ENCODE measurements at places on chromosomes 5 and 9.

DNA sequence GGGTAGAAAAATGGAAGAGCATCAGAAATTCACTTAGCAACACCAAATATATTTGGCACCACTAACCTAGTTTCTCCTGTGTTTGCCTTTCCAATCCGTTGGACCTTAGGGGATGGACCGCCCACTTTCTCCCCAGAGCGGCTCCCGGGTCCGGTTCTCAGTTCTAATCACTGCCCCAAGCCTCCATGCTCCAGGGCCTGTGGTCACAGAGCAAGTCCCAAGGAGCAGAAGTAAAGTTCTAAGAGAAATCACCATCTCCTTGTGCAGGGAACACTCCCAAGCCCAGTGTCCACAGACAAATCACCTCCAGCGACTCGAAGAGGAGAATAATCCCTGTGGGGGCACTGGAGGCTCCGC is 728 bp upstream of the SLC1A1 start:
- DNase-seq = peak; percentile 41

- DNase-seq = no peak
Observed at GRCh38 chr5:139747583-139748504, 47.8 kb upstream of the PSD2 start.

DNA sequence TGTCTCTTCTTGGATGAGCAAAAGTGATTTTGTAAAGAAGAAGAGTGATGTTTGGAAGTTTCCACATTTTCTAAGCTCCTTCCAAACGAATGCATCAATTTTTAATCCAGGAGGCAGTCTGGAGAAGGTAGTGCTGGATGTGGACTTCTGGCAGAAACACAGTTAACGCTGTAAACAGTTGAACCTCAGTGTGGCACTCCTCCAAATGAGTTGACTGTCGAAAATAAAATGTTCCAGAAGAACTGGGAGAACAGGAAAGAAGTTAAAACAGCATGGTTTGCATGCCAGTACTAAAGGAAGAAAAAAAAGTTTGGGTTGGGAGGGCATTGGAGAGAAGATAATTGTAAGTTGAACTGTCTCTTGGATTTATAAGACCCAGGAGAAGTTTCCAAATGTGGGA is 6.5 kb downstream of the ZNF462 start:
- peak; percentile 75 for DNase-seq

GRCh38 chr5:160769301-160769700 is 82.7 kb downstream of the ATP10B start:
- no peak for DNase-seq

DNA sequence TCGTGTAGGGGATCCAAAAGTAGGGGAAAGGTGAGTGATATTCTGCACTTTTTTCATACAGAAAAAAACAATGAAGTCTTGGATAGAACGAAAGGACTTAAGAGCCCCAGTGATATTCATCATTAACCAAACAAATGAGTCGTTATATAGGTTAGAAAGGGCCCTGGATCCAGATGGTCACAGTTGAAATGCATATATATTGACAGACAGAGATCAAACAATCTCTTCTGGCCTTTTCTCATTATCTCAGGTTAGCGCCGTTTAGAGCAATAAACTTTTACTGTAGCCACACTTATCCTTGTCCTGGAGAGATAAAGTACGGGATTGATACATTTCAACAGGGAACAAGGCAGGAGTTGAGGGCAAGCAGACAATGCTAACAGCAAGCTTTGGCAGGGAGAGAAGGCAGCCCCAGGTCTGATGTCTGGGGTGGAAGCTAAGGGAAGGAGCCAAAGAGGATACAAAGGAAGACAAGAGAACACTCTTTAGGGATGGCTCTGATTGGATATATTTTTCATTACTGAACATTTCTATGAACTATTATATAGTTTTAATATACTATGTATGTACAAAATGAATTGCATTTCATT is 77.0 kb downstream of the LIFR start:
- no peak for DNase-seq

GRCh38 chr9:34372467-34373011 is 4.2 kb downstream of the MYORG start:
- DNase-seq = no peak

- DNase-seq = peak; percentile 21
Observed at GRCh38 chr9:37405764-37406380, 16.6 kb upstream of the GRHPR start.

DNA sequence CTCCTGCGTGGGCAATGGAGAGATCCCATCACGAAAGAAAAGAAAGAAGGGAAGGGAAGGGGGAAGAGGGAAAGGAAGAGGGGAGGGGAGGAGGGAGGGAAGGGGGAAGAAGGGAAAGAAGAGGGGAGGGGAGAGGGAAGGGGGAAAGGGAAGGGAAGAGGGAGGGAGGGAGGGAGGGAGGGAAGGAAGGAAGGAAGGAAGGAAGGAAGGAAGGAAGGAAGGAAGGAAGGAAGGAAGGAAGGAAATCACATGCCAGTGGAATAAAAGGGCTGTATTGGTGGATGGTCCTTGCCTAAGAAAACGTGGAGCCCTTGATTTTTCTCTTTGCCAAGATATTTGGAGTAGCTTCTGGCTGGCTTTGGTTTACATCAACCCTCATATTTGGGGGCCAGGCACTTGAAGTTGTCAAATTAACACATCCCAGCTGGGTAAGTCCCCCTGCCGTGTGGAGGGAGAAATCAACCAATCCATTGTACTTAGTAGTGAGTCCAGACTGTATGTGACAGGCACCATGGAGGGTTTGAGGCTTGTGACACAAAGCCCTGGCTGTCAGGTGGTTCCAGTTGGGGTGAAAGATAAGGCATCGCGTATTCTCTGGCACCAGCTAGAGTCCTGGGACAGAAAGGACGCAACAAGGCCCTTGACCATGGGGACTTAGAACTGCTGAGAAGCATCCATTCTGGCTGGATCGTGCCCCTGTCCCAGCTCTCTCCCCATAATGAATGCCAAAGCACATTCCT is 23.7 kb downstream of the IDNK start:
- DNase-seq = no peak

DNA sequence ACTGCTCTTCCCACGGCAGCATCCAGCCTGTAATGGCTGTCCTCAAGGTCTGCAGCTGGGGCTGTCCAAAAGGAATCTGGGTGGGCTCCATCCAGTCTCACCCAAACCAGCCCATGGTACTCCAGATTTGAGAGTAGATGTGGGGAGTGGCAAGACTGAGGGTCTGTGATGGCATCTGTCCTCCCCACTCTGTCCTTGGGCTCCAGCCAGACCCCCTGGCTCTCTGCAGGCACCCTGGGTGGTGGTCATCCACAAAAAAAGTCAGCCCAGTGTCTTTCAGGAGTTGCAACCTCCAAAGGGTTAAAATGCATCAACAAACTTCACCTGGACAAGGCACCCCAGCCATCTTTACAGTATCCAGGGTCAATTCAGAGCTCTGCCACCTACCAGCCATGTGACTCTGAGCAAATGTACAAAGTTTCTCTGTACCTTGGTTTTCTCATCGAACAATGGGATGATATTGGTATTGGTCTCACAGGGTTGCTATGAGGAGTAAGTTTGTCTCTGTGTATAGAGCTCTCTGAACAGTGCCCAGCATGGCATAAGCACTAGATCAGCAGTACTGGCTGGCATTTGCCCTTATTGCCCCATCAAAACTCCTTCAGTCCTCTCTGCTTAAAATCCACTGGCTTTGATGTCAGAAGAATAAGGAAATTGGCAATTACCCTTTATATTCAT is 7.3 kb upstream of the S1PR3 start:
- no peak for DNase-seq

- DNase-seq = peak; percentile 19
Observed at GRCh38 chr5:89377767-89378455, 494.9 kb upstream of the MEF2C start.

GRCh38 chr9:14097215-14097614 is 216.7 kb downstream of the NFIB start:
- DNase-seq = peak; percentile 90

DNA sequence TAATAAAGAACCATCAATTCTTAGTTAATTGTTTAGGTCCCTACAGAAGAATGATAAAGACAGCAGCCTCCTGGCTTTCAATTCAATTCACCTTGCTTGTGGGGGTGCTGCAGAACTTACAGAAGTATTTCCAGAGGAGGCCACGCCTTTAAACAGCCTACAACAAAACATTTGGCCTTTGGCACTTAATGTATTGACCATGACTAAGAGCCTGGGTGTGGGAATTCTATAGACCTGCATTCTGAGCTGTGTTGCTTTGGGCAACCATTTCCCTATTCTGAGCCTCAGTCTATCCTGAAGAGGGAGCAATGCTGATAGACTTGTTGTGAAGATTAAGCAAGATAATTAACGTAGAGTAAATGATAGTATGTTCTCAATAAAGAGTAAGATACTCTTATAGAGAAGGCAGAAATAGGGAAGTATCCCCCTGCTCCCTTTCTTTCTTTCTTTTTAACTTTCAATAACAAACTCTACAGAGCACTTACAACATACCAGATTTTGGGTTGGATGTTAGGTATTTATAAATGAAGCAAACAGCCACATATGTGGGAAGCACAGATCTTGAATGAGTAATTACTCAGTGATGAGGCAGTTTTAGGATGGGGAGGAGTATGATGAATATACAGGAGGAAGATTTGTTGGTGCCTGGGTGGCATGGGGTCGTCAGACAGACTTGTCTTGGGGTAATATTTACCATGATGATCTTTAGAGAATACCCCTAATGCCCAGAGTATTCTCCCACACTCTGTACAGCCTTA is 28.4 kb downstream of the PAPPA start:
- DNase-seq = no peak

DNA sequence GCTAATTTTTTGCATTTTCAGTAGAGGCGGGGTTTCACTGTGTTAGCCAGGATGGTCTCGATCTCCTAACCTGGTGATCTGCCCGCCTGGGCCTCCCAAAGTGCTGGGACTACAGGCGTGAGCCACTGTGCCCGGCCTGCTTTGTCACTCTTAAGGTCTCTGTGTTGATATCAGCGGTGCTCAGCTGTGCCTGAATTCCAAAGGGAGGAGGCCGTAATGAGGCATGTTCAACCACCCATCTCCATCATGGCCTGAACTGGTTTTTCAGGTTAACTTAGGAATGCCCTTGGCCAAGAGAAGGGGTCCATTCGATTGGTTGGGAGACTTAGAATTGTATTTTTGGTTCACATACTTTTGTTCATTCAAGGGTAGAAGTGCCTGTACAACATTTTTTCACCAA is 22.0 kb downstream of the HSD17B3 start:
- no peak for DNase-seq

DNA sequence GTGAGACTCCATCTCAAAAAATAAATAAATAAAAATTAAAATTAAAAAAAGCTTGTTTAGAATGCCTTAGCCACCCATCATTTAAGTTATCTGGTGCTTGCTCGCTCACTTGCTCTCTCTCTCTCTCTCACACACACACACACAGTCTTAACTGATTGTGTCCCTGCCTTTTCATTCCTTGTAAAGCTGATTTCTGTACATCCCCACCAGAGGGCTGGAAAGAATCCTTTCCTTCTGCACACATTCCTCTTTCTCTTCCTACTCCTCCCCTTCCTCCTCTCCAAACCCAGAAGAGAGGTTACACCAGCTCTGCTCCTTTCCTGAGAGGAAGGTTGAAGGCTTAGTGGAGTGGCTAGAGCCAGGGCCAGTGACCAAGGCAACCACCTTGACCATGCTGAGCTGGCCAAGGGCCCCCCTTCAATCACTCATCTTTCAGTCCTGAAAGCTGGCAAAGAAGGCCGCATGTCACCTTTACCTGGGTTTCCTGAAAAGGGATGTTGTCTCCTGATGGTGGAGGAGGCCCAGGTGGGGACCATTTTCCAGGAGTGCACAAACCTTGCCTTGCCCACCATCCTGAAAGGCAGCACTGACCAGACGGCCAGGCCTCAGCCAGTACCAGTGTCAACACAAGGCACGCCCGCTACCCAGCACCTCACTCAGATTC is 25.6 kb downstream of the STK10 start:
- peak; percentile 55 for DNase-seq

- DNase-seq = no peak
Observed at GRCh38 chr5:15474143-15474719, 25.7 kb upstream of the FBXL7 start.

DNA sequence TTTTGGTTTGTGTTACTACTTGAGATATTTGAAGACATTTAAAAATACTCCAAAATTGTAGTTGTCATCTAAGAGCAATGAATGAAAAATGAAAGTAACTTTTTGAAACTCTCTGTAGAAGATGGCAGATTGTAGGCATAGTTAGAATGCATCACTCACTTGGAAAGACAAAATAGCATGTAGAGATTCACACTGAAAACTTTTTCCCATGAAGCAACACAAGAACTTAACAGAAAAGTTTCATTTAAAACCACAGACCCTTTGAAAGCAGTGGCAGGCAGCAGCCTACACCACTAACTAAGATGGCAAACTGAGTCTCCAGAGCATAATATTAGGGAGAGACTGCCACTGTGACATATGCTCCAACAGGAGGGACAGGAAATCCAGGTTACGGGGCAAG is 18.9 kb upstream of the FAM174A start:
- no peak for DNase-seq

DNA sequence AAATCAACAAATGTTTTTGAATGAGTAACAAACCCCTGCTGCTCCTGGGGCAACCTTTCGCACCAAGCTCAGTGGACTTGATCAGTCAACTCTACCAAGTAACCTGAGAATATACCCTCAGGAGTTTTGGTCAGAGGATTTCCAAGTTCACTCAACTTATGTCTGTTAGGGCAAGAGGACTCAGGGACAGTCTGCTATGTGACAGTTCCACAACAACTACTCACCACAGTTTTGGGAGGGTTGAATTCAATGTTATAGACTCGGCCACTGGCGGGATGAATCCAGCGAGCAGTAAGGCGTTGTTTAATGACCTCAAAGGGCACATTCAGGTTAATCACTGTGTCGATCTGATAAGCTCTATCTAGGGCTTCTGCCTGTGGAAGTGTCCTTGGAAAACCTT is 22.1 kb downstream of the AK3 start:
- no peak for DNase-seq

- DNase-seq = no peak
Observed at GRCh38 chr9:138102246-138103051, 224.9 kb downstream of the CACNA1B start.

- no peak for DNase-seq
Observed at GRCh38 chr9:14515571-14516198, 177.5 kb downstream of the ZDHHC21 start.

GRCh38 chr9:124220946-124221451 is 36.8 kb upstream of the NEK6 start:
- DNase-seq = peak; percentile 73

- DNase-seq = no peak
Observed at GRCh38 chr9:40926404-40927259, 201.8 kb downstream of the FOXD4L6 start.

- DNase-seq = peak; percentile 19
Observed at GRCh38 chr5:97624886-97625285, 441.8 kb upstream of the RIOK2 start.

- no peak for DNase-seq
Observed at GRCh38 chr5:97071993-97072392, 70.4 kb downstream of the LIX1 start.
